ENCODE measurements at places on chromosomes 2 and 18.

DNA sequence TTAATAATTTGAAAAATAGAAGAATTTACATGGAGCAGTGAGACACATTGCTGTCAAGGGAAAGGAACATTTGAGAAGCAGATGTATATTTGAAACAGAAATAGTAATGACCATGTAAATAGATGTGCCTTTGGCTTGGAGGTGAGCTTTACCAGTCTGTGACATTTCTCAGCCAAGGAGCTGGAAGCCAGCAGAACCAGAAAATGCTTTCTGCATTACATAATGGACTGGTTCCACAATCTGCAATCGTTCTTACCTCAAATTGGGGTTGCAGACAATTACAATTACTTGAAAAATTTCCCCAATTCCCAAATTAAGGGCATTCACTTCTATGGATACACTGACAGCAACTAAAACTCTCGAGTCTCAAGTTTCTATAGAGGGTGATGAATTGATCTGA lies 59.7 kb downstream of the HNMT start:
- DNase-seq = no peak

DNA sequence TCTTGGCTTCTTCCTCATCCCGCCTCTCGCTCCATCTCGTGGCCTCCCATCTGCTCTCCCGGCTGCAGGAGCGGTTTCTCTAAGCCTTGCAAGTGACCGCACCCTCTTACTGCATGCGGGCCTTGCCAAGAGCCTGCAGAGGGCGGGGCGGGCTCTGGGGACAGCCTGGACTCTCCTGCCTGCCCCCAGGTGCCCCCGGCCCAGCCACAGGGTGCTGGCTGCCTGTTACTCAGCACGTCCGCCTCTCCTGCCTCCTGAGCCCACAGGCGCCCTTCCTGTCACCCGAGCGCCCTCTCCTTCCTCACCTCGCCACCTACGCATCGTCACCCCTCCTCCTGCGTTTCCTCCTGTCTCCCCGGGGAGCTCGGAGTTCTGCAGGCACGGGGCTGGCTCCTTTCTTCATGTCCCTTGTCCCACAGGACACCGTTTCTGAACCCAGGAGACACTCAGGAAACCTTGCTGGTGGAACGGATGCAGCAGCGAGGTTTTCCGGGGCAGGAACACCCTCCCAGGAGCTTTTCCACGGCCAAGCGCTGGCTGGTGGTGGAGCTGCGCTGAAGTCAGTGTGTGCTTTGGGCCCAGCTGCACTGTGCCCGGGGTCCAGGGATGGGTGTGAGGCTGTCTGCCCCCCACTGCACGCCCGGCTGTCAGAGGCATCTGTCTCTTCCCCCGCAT lies 28.5 kb downstream of the HPCAL1 start:
- no peak for DNase-seq

DNA sequence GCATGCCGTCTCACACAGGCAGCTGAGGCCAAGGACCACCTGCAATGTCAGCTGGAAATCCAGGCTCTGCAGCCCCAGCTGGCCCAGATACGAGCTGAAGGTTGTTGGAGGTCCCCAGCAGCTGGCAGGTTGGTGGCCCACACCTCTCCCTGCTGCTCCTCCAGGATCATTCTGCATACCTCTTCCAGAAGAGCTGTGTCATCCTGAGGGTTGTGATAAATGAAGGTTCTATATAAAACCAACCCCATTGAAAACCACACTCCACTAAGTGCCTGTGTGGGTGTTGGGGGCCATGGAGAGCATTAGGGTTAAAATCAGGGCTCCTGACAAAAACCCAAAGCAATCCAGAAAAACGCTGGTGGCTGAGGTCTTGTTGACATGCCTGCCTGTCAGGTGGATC lies 50.4 kb downstream of the C1QL2 start:
- peak; percentile 29 for DNase-seq

GRCh38 chr2:106032676-106033075 lies 161.4 kb downstream of the UXS1 start:
- no peak for DNase-seq

DNA sequence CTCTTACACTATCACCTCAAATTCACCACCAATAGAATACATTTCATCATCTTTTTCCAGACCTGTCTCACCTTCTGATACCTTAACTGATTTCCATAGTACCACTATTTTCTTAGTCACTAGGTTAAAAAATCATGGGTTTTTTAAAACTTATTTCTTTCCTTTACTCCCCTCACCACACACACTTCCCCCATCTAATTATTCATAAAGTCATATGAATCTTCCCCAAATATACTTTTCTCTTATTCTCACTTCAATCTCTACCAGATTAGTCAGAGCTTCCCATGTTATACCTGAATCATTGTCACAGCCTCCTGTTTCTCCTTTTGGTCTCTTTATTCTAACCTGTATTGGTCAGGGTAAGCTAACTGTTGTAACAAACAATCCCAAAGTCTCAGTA lies 696.3 kb downstream of the BCL11A start:
- DNase-seq = no peak

DNA sequence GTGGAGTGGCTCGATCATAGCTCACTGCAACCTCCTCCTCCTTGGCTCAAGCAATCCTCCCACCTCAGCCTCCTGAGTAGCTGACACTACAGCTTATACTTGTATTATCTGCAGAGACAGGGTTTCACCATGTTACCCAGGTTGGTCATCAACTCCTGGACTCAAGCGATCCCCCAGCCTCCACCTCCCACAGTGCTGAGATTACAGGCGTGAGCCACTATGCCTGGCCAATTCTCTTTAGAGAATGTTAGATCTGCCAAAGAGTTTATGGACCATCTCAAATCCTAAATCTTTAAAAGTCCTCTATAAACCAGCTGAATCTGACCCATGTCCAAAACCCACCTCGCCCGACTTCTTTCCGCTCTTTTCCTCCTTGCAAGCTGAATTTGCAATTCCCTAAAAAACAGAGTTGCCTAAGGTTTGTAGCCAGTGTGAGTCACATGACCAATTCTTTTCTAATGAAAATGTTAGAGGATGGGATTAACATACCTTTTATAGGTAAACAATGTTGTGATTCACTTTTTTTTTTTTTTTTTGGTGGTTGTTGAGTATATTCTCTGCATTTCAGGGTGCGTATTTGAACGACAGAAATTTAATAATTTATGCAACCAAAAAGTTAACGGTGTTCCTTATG lies 2.4 kb upstream of the PMAIP1 start:
- DNase-seq = no peak

DNA sequence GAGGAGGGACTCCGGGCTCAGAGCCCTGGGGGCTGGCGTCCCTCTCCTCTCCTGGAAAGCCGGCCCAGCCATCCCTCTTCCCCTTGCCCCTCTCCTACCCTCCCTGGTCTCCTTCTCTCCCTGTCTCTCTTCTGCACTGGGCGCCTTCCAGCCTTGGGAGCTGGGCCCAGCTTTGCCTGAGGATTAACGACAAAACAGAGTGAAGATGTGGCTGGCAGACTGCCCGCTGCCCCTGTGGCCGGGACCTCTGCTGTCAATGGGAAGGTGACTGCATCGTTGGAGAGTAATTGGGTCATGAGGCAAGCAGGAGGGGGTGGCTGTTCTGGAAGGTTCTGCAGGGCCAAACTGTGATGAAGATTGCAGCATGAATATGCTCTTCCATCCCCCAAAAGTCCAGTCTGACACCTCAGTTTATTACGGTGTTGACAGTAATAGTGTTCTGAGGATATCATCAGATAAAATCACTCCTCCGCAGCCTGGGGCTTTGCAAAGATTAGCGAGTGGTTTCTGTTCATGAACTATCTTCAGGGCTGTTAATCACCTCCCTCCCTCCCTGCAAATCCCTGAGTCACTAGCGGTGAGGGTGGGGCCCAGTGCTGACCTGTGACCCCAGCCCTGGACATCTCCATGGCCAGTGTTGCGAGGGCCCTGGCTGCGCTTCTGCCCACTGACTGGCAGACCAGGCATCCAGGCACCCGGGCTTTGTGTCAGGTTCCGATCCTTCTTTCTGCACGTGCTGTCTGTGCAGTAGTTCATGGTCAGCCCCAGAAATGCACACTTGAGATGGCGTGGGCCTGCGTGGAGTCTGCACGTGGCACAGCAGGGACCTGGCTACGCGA lies 23.0 kb downstream of the RTP5 start:
- no peak for DNase-seq

GRCh38 chr2:103235283-103235682 lies 473.5 kb downstream of the TMEM182 start:
- DNase-seq = no peak

- no peak for DNase-seq
These were observed 63.9 kb upstream of the TTC39C start for GRCh38 chr18:23950644-23951043.

GRCh38 chr2:71292159-71292558 lies 39.4 kb upstream of the ZNF638 start:
- DNase-seq = no peak

DNA sequence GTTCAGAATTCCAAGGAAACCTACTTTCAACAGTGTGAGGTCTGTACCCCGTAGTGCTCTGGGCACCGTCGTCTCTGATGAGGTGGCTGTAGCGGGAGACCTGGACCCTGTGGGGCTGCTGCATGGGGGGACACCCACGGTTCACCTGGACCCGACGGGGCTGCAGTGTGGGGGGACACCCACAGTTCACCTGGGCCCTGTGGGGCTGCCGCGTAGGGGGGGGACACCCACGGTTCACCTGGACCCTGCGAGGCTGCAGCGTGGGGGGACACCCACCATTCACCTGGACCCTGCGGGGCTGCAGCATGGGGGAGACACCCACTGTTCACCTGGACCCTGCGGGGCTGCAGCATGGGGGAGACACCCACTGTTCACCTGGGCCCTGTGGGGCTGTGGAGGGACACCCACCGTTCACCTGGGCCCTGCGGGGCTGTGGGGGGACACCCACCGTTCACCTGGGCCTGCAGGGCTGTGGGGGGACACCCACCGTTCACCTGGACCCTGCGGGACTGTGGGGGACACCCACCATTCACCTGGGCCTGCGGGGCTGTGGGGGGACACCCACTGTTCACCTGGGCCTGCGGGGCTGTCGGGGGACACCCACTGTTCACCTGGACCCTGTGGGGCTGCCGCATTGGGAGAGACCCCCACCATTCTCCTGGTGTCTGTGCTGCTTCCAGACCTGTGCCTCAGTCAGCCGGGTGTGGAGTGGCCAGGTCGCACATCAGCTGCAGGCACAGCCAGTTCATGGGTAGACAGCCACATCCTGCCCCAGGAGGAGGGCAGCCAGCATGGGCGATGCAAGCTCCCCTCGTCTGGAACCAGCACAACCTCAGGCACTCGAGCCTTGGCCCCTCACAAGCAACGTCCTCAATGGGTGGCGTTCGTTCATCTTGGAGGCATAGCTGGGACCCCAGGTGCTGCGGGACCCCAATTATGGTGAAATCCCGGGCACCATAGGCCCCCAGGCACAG lies 114.5 kb downstream of the TMEM18 start:
- DNase-seq = no peak

DNA sequence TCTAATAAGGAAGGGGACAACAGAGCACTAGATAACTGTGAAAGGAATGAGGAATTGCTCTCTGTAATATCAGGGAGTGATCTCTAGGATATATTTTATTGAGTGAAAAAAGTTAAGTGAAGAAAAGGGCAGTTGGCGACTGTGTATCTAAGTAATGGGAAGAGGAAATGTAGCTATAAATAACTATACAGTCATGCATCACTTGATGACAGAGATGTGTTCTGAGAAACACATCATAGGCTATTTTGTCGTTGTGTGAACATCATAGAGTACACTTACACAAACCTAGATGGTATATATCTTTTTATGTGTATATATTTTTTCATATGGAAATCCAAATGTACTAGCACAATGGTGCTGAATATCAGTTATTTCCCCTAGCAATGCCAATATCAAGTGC lies 329.3 kb downstream of the TXNL1 start:
- no peak for DNase-seq

DNA sequence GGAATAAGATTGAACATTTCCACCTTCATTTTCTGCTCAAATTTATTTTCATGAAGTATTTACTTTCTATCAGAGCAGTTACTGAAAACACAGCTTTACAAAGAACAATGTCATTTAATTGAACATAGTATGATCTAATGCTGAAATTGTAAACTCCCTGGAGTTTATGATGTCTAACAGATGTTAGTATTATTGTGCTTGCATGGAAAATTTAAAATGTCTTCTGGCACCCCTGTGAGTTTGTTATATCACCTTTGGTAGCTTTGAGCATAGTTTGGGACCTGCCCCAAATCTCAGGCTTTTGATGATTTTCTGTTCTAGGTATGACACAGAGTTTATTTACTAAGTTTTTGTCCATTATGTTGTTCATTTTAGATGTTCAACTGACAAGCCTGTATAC lies 28.1 kb downstream of the FAM171B start:
- DNase-seq = no peak

GRCh38 chr18:23578067-23578701 lies 8.1 kb downstream of the NPC1 start:
- no peak for DNase-seq

GRCh38 chr2:127043367-127044164 lies 63.4 kb downstream of the BIN1 start:
- DNase-seq = peak; percentile 46

GRCh38 chr2:215695861-215696260 lies 260.0 kb upstream of the FN1 start:
- DNase-seq = no peak

DNA sequence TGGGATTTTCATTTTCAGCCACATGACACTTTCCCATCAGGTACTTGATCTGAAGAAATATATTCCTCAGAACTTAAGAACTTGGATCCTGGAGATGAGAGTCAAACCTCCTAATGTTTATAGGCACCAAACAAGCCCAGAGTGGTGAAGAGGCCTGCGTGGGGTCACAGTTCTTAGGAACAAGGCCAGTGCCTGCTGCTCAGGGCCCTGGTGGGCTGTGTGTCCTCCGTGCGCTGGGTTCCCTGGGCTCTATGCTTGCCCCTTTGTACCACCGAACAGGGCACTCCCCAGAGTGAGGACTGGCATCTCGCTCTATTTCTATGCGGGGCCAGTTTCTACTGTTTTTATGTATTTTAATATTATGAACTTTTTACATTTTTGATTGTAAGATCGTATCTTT lies 76.0 kb upstream of the RBM44 start:
- no peak for DNase-seq

GRCh38 chr2:22481486-22482259 lies 903.3 kb upstream of the KLHL29 start:
- no peak for DNase-seq

DNA sequence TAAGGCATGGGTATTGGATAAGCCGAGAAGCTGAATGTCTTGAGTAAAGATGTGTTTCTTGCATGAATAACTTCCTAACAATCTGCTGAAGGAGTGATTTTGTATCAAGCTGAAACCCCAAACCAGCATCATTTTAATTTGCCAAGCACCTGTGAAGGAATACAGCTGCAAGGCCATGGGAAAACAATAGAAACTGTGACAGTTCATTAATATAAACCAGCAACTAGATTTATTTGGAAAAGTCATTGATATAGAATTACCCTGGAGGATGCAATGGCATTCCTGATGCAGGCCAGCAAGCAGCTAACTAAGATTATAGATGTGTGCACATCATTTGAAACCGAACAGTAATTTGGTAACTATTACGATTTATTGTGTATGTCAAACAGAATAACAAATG lies 155.7 kb upstream of the TCF4 start:
- no peak for DNase-seq

- DNase-seq = no peak
These were observed 42.4 kb upstream of the GBX2 start for GRCh38 chr2:236210536-236210935.
